SK-MEL-5 (cell line): ENCODE measurements at places on chromosomes 2 and 18.
A peak's percentile ranks its signal among the peaks of the same experiment; 100 is the strongest.

GRCh38 chr18:77700051-77700450 is 450.4 kb downstream of the GALR1 start:
- peak; percentile 8 for DNase-seq

DNA sequence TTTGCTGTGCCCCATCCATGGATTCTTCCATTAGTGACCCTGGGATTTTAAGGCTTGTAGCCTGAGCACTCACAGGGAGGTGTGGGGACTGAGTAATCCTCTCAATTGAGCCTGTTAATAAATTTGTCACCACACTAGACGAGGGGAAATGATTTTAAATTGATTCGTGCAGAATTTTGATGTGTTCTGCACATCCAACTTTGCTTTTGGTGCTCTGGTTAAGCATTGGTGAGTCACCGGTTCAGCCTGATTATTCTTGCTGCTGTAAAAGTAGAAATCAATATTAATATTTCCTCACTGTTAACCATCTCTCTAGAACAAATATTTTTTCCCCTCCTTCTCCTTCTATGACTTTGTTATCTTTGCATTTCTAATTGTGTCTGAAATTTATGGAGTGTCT is 482.0 kb downstream of the TSN start:
- DNase-seq: no peak

DNA sequence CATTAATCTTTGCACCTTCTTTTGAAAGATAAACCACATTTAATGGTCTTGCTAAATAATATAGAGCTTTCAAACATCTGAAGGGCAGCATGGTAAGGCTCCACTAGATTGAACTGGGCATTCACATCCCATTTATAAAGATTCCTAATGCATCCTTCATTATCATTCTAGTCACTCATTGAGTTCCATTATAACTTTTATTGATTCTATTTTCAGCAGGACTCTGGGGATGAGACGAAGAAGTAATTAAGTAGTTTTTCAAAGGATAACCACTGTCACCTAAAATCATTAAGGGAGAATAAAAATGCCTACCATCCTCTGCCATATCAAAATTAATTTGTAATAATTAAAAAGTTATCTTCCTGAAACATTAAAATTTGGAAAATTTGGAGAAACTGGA is 60.2 kb upstream of the CTNNA2 start:
- no peak for DNase-seq

GRCh38 chr18:40612356-40612755 is 1342.7 kb upstream of the PIK3C3 start:
- DNase-seq: no peak

- DNase-seq: no peak
Measured at GRCh38 chr2:77512507-77512906, 9.7 kb downstream of the LRRTM4 start.

GRCh38 chr18:54926593-54927325 is 32.5 kb downstream of the CCDC68 start:
- DNase-seq: no peak

DNA sequence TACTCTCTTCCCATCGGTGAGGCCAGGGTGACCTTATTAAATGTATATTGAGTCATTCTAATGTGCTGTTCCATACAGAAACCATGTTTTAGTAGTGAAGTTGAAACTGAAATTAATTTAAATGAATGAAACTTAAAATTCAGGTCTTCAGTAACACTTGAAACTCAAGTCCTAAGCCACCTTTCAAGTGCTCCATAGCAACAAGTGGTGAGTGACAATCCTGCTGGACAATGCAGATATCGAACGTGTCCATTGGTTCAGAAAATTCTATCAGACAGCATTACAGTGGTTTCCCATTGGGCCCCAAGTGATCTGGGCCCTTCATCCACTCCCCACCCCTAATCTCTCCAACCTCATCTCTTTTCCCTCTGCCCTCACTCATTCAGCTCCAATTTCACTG is 48.7 kb downstream of the HNMT start:
- no peak for DNase-seq

DNA sequence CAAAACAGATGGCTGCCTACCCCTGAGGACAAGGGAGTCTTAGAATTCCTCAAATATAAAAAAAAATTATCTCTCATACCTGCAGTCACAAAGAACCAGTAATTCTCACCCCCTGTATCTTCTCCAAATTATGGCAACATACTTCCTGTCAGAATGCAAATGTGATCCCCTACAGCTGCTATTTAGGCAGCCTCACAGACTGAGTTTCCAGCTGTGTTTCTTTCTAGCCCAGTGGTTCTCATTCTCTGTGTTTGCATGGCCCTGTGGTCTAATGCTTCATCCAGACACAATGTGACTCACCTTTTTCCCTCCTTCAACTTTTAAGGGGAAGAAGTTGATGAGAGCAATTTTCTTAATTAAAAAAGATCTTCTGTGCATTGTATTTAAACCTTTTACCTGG is 726.3 kb downstream of the TSN start:
- no peak for DNase-seq
